CD4-positive, alpha-beta T cell treated with Interleukin-21 for 1 hour (primary cell): ENCODE measurements at places on chromosomes 11 and 22.

GRCh38 chr11:112828421-112828820 lies 132.8 kb upstream of the NCAM1 start:
- no peak for DNase-seq

- DNase-seq = no peak
These were observed 102.4 kb upstream of the SORL1-AS1 start for GRCh38 chr11:121555121-121555520.

GRCh38 chr22:27046086-27046485 lies 388.7 kb downstream of the MIAT start:
- no peak for DNase-seq

- no peak for DNase-seq
These were observed 1115.1 kb upstream of the CNTN5 start for GRCh38 chr11:97905671-97906070.

DNA sequence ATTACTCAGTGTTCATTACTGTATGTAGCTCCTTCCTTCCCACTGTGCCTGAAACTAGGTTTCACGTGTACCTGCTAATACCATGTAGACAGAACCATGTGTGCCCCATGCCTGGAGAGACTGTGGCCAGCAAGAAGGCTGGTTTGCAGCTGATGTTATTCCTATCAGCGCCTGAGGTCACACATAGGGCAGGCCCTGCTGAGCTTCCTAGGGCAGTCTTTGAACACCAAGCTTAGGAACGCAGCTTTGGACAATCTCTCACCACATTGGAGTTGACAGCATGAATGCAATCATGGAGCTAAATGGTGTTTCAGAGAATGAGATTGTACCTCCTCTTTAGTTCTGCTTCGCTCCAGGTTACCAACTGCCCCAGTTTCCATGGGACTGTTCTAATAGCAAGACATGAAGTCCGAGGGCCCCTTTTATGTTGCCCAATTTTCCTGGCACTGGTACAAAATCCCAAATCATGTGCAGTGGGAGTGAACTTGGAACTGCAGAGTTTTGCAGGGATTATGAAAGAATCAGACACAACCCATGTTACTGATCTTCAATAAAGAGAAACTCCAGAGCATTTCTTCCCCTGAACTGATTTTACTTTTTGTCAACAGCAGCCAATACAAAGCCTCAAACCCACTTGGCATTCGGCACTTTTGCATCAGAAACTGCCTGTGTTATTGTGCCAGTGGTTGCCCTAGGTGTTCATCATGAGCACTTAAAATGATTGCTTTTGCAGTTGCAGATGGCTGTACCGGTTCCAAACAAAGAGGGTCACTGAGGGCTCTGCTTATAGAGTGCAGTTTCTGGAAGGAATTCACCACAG lies 154.2 kb upstream of the TTC12 start:
- no peak for DNase-seq

- DNase-seq = no peak
These were observed 1486.7 kb downstream of the BRD1 start for GRCh38 chr22:48340727-48341709.

DNA sequence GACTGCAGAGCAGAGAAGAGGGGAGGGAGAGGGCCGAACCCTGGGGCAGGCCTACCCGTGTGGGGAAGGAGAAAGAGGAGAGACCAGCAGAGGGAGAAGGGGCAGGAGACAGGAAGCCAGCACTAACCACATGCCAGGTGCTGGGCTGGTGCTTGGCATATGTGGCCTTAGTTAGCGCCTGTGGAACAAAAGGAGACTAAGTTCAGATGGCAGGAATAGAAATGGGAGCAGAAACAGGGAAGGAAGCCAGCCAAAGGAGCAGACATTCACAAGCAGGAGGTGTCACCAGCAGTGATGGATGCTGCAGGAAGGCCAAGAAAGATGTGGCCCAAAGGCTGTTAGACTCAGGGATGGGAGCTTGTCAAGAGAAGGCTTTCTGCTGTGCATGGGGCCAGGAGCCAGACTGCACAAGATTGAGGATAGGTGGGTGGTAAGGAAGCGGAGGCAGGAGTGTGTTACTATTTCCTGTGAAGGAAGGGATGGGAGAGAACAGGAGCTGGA lies 26.7 kb downstream of the TREH start:
- DNase-seq = no peak

GRCh38 chr11:35618497-35619115 lies 346 bp downstream of the FJX1 start:
- DNase-seq = no peak

DNA sequence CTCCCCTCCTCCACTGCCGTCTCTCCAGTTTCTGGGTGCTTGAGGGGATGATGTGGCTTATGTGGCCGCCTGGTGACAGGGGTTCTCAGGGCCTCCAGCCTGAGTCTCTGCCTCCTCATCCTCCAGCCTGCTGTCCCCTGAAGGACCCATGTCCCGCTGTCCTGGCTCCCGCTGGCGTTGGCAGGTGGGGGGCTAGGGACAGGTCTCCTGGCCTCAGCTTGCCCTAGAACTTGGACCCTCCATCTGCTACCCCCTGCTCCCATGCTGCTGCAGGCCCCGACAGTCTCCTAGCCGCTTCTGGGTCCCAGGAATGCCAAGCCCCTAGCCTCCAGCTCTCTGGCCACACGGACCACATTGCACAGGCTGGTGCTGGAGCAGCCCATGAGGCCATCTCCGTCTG lies 13.9 kb upstream of the CELSR1 start:
- DNase-seq = no peak

GRCh38 chr11:97229936-97230335 lies 840.1 kb downstream of the JRKL start:
- DNase-seq = no peak
